ENCODE measurements at places on chromosomes 1 and 21. TPM values are rescaled to one million over a fixed set of nuclear protein-coding genes. Genes with fewer than 3 reads are reported as not detected.

The LCK gene
- 297 TPM for total RNA-seq

DNA sequence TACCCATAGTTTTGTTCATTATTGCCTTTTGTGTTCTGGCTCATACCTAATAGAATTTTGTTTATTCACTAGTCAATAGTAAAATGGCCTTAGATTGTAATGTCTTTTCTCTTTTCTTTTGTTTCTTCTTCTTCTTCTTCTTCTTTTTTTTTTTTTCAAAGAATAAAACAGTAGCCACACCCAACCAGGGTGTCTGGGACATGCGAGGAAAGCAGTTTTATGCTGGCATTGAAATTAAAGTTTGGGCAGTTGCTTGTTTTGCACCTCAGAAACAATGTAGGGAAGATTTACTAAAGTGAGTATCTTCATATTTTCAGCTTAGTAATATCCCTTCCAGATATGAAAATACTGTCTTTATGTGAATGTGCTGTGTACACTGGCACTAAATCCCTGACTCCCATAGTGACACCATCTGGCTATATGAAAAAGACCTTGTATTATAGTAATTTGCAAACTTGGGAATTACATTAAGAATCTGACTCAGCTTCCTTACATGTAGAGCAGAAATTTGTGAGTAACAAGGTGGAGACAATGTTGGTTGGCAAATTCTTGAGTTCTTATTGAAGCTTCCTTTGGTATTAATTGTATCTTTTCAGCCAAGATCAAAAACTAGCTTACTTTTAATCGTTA is 24.6 kb downstream of the AGO4 start:
- H3K27me3 ChIP-seq = no peaks in the 10 kb centered on the region
- H3K4me3 ChIP-seq = no peak overlapping the region
- DNase-seq = no peak
- no peak overlapping the region for H3K27ac ChIP-seq
- H3K36me3 ChIP-seq = peaks cover 4% of the 10 kb centered on the region
- no peaks in the 10 kb centered on the region for H3K4me1 ChIP-seq

The SLC44A5 gene
- total RNA-seq = 0.24 TPM

- peak overlapping the region; percentile 52 for H3K4me3 ChIP-seq
- peak; percentile 54 for DNase-seq
- no peaks in the 10 kb centered on the region for H3K27me3 ChIP-seq
- H3K4me1 ChIP-seq = peaks cover 82% of the 10 kb centered on the region
Observed at GRCh38 chr1:198556971-198557370, 16.5 kb upstream of the ATP6V1G3 start.

The IVNS1ABP gene
- 208 TPM for total RNA-seq

DNA sequence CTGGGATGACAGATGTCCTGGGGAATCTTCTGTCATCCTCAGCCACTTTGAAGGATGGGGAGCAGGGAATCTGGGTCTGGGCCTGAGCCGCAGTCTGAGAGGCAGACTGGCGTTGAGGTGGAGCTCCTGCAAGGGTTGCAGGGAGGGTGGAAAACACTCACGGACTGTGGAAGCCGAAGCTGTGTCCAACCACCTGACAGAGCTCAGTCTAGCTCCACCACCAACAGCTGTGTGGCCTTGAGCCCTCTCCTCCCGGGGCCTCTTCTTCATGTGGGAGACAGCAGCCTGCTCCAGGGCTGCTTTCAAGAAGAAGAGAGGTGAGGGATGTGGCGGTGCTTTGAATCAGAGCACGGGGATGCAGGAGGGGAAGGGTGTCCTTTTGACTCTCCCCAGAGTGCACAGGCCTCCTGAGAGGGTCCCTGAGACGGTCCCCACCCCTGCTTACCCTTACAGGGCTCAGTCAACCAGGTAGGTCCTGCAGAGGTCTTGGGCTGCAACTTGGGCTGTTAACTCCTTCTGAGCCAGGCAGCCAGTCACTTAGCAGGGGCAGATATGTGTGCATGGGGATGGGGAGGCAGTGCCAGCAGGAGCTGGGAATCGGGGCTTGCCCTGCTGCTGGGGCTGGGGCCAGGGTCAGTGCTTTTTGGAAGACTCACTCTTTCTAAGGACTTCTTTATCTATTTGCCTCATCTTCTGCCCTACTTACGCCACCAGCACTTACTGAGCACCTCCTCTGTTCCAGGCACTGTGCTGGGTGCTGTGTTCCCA is 216.3 kb downstream of the PTPRU start:
- H3K27me3 ChIP-seq = no peaks in the 10 kb centered on the region
- no peaks in the 10 kb centered on the region for H3K36me3 ChIP-seq
- no peaks in the 10 kb centered on the region for H3K4me1 ChIP-seq
- DNase-seq = no peak

GRCh38 chr1:11355559-11356475 is 82.8 kb downstream of the UBIAD1 start:
- H3K27ac ChIP-seq = no peak overlapping the region
- no peaks in the 10 kb centered on the region for H3K36me3 ChIP-seq
- no peak for DNase-seq
- peaks cover 6% of the 10 kb centered on the region for H3K27me3 ChIP-seq
- H3K4me1 ChIP-seq = peaks cover 7% of the 10 kb centered on the region
- no peak overlapping the region for H3K4me3 ChIP-seq

DNA sequence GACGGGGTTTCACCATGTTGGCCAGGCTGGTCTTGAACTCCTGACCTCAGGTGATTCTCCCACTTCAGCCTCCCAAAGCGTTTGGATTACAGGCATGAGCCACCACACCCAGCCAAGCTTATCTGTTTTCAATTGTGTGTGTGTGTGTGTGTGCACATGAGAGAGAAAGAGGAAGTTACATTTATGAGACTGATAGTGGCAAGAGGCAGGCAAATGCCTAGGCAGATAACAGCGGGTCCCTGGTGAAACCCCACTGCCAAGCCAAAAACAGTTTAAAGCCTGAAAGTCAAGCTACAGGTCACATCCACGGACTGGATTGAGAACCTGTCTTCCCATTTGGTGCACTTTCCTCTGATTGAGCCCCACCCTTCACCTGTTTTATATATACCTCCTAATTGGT is 35.1 kb upstream of the IFNGR2 start:
- no peak for DNase-seq
- H3K27ac ChIP-seq = no peak overlapping the region
- no peak overlapping the region for H3K4me3 ChIP-seq
- H3K4me1 ChIP-seq = no peaks in the 10 kb centered on the region

GRCh38 chr1:60145771-60146170 is 72.2 kb upstream of the C1orf87 start:
- no peak overlapping the region for H3K4me3 ChIP-seq
- H3K36me3 ChIP-seq = no peaks in the 10 kb centered on the region
- H3K4me1 ChIP-seq = no peaks in the 10 kb centered on the region
- DNase-seq = no peak
- no peaks in the 10 kb centered on the region for H3K27me3 ChIP-seq

- no peak overlapping the region for H3K4me3 ChIP-seq
- H3K27ac ChIP-seq = peak overlapping the region; percentile 20
- H3K4me1 ChIP-seq = no peaks in the 10 kb centered on the region
- DNase-seq = no peak
- H3K36me3 ChIP-seq = no peaks in the 10 kb centered on the region
Observed at GRCh38 chr21:37208056-37208721, 58.9 kb downstream of the VPS26C start.

The KRTAP21-2 gene
- not detected for total RNA-seq

The FCGR2B gene
- 0.07 TPM for total RNA-seq
